ENCODE measurements at places on chromosomes 7 and 10.
A peak's percentile ranks its signal among the peaks of the same experiment; 100 is the strongest.

GRCh38 chr10:110356628-110357245, 52.0 kb upstream of the SMNDC1 start:
- peak; percentile 65 for DNase-seq

DNA sequence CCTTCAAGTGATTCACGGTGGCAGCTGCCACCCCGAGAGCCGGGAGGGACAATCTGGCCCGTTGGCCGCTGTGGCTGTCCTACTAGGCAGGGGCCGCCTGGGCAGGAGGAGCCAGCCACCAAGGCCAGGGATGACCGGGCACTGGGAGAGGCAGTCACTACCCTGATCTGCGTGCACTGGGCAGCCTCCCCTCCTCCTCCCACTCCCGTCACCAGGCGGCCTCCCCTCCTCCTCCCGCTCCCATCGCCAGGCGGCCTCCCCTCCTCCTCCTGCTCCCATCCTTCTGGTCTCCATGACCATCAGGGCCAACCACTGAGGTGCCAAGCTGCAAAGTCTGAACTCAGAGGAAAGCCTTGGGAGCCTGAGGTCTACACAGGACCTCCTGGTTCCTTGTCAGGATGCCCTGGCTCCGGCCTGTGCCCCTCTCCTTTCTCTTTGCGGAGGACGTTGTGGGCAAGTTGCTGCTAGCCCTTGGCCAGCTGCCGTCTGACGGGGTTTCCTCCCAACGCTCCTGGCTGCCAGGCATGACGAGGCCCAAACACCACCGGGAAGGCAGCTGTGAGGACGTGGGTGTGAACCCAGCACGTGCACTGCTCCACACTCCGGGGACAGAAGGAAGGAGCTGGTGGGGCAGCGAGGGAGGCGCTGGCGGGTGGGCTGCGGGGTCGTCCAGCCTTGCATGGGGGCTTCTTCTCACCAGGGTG, 131.1 kb downstream of the WDR37 start:
- no peak for DNase-seq

DNA sequence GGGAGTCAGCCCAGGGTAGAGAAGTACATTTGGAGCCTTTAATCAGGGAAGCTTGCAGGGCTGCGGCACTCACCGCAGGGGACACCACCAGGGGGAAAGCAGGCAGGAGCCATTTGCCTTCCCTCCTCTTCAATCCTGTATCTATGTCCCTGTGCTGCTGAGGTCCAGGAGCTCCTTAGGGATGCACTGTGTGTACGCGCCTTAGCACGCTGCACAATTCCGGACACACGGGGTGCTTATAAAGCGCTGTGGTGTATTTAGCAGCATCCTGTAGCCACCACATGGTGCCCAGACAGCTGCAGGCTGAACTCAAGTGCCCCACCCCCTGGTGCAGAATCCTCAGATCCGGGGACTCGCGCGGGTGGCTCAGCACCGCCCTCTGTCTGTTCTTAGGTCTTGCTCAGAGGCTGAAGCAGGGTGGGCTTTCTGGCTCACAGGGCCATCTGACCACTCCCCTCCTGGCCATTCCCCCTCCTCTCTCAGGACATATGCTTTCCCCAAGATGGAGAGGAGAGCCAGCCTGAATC, 421.4 kb downstream of the SDK1 start:
- DNase-seq: peak; percentile 7

DNA sequence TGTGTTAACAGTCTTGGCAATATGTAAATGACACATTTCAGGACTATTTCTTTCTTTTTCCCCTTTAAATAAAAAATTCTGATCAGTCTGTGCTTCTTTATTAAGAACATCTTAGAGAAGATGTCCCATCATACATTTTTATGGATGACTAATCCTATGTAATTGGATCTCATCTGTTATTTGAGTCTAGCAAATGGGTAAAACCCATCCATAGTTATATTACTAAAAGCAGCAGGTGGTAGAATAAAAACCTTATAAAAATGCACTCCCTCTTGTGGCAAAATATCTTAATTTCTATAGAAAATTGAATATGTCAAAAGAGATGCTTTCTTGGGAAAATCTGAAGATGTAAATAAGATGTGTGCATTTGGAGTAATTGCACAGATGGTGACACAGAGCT, 35.3 kb downstream of the TRRAP start:
- no peak for DNase-seq

DNA sequence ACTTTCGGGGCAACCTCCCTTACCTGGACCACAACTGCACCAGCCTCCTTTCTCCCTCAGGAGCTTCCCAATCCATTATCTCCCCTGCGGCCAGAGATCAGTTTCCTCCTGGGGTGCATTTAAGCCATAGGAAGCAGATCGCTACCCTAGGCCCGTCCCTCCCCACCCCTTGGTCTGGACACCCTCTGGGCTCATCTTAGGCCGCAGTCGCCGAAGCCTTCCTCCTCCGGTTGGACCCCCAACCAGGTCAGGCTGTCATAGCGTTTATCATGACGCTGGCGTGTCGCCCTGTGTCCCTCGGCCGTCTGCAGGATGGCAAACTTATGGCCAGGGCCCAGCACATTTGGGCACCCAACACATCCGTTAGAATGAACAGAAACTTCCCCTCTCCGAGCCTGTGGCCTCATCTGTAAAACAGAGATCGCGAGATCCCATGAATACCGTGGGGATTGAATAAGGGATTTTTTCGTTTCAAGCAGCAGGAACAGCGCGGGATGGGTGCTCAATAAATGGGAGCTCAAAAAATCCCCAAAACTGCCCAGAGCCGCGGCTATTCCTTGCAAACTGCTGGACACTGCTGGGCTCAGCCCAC, 669 bp upstream of the AP5Z1 start:
- DNase-seq: no peak

- no peak for DNase-seq
These were observed 639.7 kb upstream of the AUTS2 start for GRCh38 chr7:68958571-68958970.

GRCh38 chr7:36207451-36208291, 54.6 kb downstream of the EEPD1 start:
- DNase-seq: no peak

GRCh38 chr10:89692416-89692815, 9.0 kb upstream of the KIF20B start:
- DNase-seq: no peak

GRCh38 chr7:70622936-70623335, 509.0 kb upstream of the GALNT17 start:
- no peak for DNase-seq

DNA sequence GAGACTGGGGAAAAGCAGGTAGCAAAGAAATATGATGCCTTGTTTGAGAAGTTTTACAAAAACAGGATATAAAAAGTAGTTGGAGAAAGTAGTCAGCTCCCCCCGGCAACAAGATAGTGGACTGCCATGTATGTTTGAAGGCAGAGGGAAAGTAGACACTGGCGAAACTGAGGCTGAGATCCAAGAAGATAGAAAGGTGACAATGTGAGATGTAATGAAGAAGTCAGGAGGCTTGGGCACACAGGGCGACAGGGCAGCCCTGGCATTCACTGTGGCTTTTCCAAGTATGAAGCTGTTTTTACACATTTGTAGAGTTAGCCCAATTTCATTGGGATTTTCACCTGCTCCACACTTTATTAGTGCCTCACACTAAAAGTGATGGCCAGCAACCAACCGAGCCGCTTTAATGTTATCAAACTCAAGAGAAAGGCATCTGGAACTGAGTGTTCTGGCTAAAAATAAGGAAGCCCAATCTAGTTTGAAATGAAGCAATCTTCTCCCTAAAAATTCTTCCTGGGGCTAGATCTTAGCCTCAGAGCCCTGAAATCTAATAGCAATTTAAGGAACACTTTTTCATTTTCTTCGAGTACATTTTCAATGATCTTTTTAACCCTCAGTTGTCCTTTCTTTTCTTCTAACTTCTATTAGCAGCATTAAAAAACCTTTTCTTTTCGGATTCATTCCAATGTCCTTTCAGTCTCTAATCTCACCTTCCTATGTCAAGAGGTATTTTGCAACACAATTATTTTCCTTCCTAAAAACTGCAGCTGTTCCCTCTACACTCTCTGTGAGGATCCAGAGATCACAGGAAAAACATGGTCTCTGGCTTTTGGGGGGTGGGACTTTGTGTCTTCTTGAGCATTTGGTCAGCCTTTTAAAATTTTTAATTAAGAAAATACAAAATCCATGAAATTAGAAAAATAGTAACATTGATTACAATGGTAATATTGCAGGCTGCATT, 108.0 kb downstream of the RNLS start:
- DNase-seq: no peak

DNA sequence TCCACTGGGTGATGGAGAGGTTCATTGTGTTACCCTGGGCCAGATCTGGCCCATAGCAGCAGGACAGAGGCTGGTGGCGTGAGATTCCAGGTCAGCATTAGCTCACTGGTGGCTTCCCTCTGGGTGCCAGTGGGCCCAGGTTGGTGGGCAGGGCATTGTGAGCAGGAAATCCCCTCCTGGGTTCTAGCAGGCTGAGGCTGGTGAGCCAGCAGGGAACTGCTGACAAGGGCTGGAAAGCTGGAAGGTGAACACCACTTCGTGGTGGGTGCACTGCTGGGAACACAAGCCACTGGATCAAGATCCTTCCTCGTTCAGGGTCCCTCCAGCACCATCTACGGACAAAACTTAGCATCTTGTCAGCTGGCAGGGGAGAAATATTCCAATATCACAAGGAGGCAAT, 259.2 kb upstream of the FZD1 start:
- no peak for DNase-seq

- DNase-seq: no peak
These were observed 20.2 kb upstream of the NKX6-2 start for GRCh38 chr10:132806110-132806509.

DNA sequence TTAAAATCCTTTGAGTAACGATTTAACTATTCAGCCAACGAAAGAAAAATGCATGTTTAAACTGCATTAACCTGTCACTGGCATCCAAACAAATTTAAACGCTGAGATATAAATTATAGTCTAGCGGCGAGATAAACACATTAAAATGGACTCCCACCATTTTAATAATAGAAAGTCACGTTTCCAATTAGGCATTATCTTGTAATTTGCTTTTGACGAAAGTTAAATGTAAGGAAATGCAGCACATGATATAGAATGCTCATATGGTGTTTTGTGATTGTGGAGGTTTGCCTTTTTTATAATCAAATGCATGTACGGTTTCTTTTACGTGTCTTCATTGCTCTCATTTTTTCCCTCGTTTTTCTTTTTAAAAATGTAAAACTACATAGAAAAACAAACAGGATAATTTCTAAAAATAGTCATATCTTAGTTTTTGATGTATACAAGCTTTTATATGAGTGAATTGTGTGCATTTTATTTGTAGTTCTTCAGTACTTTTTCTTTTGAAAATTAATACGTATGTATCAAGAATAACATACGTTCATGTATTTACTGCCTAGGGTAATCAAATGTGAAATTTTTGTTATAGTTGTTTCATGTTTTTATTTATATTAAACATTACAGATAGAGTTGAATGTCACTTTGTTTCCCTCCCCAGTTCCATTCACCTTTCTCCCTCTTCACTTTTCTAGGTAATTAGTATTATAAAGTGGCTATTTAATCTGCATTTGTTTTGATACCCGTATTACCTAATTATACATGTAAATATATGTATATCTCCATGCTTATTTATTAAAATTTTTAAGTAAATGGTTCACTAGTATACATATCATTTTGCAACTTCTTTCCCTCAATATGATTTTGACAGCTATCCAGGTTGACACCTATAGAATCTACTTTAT, 1.1 kb upstream of the KLF14 start:
- DNase-seq: no peak

GRCh38 chr7:73851410-73852338, 9.3 kb upstream of the TMEM270 start:
- no peak for DNase-seq

DNA sequence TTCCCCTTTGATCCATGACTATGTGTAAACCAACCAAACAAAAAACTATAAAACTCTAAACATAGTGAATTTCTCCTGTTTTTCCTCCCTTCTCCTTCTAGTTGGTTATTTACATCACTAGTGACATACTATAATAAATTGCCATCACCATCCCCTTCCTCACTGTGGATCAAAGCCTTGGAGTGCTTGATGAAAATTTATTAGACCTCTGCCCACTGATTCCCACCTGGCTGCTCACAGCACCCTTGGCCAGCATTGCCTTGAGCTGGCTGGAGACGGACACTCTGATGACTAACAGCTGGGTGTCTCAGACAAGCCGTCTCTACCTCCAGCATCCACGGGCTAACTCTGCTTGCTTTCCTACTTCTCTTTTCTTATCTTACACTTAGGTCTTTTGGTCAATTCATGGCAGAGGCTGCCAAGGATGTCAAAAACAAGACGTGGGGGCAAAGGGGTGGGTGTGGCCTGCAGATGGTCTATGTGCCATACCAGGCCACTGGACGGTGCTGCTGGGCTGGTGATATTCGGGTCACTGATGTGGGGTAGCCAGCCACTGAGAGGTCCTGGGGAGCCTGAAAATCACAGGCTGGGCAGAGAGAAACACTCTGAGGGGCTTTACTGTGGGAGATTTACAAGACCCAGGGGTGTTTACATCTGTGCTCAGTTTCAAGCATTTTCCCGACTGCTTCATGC, 207.8 kb downstream of the TAX1BP1 start:
- peak; percentile 31 for DNase-seq

- peak; percentile 20 for DNase-seq
These were observed 330.0 kb downstream of the BBS9 start for GRCh38 chr7:33459340-33459751.

DNA sequence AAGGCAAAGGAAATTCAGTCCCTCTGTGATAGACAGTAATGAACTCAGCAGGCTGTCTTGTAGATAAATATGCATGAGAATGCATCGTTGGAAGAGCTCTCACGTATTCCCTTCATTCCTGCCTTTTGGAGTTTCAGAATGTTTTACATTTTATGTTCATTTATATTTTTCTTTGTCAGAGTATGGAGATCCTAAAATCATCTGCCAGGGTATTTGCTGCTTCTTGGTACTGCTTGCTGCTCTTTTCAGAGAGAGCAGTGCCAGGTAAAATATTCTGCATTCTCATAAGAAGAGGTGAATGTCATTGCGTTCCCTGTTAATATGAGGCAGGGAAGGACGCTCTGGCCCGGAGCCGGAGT, 290.2 kb downstream of the CCDC3 start:
- no peak for DNase-seq

GRCh38 chr7:20395104-20395503, 64.4 kb downstream of the ITGB8 start:
- DNase-seq: no peak

GRCh38 chr10:57955076-57955475, 312.6 kb downstream of the IPMK start:
- DNase-seq: no peak

DNA sequence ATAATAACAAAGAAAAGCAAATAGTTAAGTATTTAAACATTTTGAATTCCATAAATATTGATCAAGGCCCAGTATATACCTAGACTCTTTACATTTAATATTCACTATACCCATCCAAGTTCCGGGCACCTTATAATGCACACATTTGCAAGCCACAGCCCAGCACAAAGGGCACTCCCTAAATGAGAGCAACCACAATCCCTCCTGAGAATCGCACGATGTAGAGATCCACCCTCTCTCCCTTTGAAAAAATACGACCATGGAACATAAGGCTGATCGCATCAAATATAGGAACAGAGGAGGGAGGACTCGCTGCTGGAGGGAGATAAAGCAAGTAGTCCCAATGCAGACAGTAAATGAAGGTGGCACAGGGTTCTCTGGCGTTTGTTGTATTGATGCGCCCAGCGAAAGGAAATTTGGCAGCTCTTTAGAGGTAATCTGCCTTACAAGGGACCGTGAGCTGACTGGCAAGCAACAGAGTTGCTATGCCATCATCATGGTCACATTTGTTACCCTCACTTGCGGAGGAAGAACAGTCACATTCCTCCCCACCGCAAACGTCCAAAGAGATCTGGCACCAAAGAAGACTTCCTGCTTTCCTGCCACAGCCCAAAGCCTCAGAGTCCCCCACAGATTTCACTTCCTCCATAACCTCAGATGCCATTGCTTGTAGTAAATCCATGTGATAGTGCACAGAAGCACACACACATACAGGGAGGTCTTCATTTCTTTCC, 16.1 kb upstream of the TAS2R40 start:
- no peak for DNase-seq
